ENCODE measurements at places on chromosomes 11 and 22. TPM values are rescaled to one million over a fixed set of nuclear protein-coding genes. Genes with fewer than 3 reads are reported as not detected.

Gene SOX10
- total RNA-seq = not detected

Gene GDPD4
- not detected for total RNA-seq

DNA sequence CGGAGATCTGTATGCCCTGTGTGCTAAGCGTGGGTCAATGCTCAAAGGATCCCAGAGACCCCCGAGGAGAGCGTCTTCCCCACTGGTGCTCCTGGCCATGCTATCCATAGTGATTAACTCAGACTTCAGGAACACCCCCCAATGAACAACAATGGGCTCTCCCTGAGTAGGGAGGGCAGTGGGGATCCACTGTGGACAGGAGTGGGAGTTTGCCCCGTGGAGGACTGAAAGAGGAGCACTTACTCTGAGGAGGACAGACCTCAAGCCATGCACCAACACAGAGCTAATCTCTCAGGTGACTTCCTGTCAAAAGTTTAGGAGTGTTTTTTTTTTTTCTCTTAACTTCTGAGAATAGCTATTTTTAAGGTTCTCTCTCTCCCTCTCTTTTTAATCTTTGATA lies 24.4 kb downstream of the SLC1A2 start:
- no peak overlapping the region for H3K4me3 ChIP-seq
- H3K36me3 ChIP-seq = no peaks in the 10 kb centered on the region
- DNase-seq = no peak

DNA sequence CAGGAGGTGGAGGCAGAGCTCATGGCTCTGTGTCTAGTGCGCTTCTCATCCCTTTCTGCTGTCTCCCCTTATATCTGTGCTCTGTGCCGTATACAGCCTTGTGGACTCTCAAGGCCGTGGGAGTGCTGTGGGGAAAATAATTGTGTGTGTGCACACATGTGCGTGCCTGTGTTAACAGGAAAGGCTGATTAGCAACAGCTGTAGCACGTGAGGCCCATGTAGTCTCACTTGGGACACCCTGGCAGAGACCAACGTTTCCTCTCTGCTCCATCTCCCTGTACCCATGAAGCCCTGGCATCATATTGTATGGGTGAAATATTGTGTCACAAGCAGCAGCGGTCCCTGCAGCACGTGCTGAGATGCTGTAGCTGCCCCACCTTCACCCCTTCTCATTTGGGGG lies 109.3 kb downstream of the LRRC32 start:
- H3K4me1 ChIP-seq = peaks cover 26% of the 10 kb centered on the region
- H3K36me3 ChIP-seq = no peaks in the 10 kb centered on the region
- H3K4me3 ChIP-seq = no peak overlapping the region

DNA sequence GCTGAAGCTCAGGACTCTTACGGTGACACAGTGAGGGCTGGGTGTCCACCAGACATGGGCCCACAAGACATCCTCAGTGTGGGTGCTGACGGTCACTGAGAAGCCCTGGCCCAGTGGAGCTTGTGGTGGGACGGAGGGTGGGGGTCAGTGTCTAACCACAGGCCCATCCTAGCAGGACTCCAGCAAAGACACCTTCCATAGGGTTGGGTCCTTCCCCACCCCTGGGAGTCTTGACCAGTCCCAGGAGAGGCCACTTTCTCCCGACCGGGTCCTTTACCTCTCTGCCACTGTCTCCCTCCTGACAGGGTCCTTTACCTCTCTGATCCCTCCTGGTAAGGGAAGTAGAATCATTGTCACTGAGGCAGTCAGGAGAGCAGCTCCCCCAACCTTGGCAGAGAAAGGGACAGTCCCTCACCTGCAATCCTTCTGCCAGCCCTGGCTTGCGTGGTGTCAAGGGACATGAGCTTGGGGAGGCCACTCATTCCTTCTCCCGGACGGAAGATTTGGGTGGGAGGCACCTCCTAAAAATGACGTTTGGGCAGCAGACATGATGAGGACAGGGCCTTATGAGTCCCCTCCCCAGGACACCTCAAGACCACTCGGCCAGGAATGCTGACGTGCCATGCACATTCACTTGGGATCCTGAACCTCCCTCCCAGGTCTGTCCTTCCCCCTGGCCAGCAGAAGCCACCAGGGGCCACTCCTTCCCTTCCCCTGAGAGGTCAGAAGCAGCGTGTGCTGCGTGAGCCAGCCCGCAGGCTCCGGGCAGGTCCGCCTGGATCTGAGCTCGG lies 91.5 kb upstream of the FGF3 start:
- DNase-seq = no peak
- peaks cover 68% of the 10 kb centered on the region for H3K27me3 ChIP-seq
- no peak overlapping the region for H3K27ac ChIP-seq
- no peaks in the 10 kb centered on the region for H3K36me3 ChIP-seq

- H3K27ac ChIP-seq = no peak overlapping the region
- H3K27me3 ChIP-seq = peaks cover 14% of the 10 kb centered on the region
- peaks cover 12% of the 10 kb centered on the region for H3K4me1 ChIP-seq
- no peaks in the 10 kb centered on the region for H3K36me3 ChIP-seq
- H3K4me3 ChIP-seq = no peak overlapping the region
These were observed 58.1 kb upstream of the BARX2 start for GRCh38 chr11:129317571-129317970.

- H3K27me3 ChIP-seq = no peaks in the 10 kb centered on the region
These were observed 12.8 kb downstream of the TBC1D22A start for GRCh38 chr22:46774980-46775849.

GRCh38 chr11:93686812-93687211 lies 25.3 kb downstream of the CEP295 start:
- no peaks in the 10 kb centered on the region for H3K27me3 ChIP-seq
- H3K4me1 ChIP-seq = peaks cover 20% of the 10 kb centered on the region
- no peak overlapping the region for H3K4me3 ChIP-seq
- H3K27ac ChIP-seq = no peak overlapping the region
- DNase-seq = no peak

DNA sequence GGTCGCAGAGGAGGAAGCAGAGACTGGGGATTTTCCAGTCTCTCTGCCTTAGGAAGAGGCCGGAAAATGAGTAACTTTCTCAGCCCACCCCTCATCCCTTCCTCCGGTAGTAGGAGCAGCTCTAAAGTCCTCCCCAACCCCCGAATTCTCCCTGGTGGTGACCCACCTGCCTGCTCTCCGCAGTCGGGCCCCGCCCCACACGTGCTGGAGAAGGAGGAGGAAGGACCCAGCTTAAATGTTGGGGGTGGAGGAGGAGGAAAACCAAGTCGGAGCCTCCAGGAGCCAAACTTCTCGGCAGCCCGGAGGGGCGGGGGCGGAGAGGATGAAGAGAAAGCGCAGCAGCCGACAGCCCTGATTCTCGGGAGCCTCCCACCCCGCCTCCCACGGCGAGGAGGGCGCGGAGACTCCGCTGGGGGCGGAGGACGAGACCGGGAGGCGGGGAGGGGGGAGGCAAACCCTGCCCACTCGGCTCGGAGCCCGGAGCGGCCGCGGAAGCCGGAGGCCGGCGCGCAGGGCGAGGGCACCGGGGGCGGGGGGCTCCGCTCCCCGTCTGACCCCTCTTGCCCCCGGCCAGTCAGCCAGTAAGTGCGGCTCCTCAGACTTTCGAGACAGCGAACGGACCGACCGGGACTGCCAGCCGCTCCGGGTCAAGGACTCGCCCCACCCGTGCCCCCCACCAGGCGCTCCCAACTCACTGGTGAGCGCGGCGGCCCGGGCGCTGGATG lies at the start of gene TPBGL:
TSS of gene TPBGL (plus strand) at position 464 of the 725 bp plus-strand sequence. CDS start 276 bp downstream, outside the sequence.
- no peak for DNase-seq
- H3K27ac ChIP-seq = no peak within 1 kb of the TSS
- peaks cover 31% of the 10 kb centered on the region for H3K27me3 ChIP-seq

GRCh38 chr22:19811211-19811621 lies 43.5 kb downstream of the GNB1L start:
- H3K27ac ChIP-seq = no peak overlapping the region
- H3K4me1 ChIP-seq = peaks cover 6% of the 10 kb centered on the region
- no peak overlapping the region for H3K4me3 ChIP-seq
- H3K36me3 ChIP-seq = peaks cover 3% of the 10 kb centered on the region
- no peaks in the 10 kb centered on the region for H3K27me3 ChIP-seq
- DNase-seq = no peak

Measured in T-helper 17 cell (primary cell).